Urinary bladder (tissue), 4 donors: ENCODE measurements at places on chromosomes 12 and 14.

DNA sequence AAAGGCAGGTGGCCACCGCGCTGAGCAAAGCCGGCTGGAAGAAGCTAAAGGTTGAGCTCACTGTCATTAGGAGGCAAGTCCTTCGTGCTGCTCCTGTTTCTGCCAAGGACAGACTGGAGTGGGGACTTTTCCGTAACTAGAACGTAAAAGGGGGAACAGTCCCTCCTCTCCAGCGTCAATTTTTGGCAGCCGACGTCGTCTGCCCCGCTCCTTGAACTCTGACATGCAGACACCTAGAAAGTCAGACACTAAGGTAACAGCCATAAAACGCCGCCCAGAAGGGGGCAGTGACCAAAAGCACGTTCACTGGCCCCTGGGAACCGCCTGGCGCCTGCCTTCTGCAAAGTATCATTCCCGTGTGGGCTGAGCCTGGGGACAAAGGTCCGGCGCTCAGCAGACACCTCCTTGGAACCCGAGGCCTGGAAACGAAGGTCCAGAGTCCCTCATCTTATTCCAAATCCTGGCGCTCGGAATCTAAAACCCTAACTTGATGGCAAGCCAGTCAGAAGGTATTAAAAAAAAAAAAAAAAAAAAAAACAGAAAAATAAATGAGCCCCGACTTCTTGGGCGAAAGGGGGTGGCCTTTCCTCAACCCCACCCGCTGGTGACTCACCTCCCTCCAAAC is 1.1 kb upstream of the LRP1 start:
- no peak for DNase-seq

- no peak for DNase-seq
Measured at GRCh38 chr12:32036477-32037263, 70.0 kb upstream of the BICD1 start.

GRCh38 chr14:64725261-64725815 is 21.1 kb downstream of the PLEKHG3 start:
- DNase-seq, result no peak

DNA sequence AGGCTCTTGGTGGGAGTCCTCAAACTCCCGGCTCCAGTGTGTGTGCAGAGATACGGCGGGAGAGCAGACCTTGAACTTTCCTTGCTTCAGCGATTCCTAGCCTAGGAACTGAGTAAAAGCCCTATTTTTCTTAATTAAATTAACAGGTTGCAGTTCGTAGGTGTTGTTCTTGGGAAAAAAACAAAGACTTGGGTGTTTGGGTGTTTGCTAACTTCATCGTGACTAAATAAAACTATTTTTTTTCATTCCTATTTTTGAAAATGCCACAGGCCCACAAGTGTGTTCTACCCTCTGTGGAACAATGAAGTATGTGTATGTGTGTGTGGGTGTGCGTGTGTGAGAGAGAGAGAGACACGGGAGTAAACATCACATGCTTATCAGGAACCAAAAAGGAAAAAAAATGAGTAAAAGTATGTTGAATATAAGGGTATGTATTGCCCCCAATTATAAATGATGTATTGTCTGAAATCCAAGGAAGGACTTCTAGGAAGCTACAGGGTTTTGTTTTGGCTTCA is 651 bp downstream of the TMEM117 start:
- peak; percentile 29 for DNase-seq

DNA sequence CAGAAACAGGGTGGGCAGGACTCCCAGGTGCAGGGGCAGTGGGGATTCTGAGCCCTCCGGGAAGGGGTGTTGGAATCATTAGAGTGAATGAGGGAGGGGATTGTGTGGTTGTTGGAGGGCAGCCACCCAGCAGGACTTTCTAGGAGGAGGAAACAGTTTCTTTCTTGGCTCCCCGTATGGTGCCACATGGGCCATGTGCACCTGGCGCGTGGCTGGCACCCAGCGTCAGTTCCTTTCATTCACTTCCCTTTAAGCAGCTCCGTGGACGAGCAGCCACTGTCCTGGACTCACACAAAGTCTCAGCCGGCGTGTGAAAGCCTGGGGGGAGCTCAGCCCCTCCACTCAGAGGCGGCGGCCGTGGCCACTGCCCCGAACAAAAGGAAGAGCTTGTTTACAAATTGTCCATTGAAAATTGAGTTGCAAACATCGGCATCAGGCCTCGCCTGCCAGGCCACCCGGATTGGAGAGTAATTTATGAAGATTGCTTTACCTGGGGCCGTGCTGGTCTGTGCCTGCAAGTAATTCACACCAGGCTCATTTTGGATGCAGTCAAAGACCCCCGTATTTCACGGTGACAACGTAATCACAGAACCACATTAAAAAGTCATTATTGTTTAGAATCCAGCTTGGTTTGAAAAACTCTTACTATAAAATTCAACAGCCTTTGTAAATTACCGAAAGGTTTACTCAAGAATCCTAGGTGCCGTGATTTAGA is 101.7 kb upstream of the C14orf180 start:
- DNase-seq, result no peak

DNA sequence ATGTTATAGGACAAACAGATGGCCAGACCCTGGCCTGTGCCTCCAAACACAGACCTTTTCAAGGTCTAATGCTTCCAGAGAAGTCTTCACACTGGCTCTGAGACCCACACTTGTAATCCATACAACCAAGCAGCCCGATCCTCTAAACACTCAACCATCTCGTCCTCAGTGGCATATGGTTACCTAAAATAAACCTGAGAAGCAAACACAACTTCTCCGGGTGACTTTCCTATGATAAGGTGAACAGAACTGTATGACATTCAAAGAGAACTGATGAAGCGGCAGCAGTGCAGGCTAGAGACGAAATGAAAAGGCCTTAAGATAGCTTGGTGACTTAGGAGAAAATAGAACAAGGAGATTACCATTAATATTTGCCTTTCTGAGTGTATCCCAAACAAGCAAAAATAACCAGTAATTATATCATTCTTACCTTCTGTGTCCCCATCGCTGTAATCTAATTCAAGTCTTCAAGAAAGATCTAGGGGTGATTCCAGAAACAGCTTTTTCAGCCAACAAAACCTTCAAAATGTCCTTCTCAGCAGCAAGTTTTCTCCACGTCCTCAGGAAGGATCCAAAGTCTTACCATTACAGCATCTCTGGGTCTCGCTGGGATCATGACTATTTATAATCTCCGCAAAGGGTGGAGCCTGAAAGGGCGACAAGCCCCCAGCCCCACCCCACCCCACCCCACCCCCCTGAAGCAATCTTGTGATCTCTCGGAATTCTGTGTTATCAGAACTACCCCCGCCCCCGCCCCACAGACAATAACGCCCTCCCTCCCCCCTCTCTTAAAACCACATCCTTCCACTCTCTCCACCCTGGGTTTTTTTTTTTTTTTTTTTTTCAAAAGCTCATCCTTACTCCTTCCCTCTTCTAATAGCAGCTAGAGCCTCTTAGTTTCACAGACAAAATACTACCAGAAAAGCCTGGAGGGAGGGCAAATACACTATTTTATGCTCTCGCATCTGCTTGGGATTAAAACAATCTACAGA is at the start of gene SLC2A3:
Gene SLC2A3, minus strand, starts transcription at position 598 of the 992 bp plus-strand sequence. Its CDS starts 153 bp downstream, at position 445.
- peak; percentile 82 for DNase-seq

DNA sequence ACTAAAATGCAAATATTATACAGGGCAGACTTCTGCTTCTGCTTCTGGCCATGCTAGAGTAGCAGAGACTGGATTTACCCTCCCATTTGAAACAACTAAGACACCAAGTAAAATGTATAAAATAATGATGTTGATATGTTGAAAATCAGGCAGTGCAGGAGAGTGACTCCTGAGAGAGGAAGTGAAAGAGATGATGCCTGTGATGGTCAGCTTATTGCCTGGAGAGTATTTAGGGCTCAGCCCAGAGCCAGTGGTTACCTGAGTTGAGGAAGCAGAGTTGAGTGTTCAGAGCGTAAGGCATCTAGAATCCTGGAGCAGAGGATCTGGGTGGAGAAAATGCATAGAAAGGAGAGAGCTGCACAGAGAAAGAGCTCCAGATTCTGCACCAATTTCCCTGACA is 131.8 kb upstream of the C14orf180 start:
- DNase-seq, result no peak

DNA sequence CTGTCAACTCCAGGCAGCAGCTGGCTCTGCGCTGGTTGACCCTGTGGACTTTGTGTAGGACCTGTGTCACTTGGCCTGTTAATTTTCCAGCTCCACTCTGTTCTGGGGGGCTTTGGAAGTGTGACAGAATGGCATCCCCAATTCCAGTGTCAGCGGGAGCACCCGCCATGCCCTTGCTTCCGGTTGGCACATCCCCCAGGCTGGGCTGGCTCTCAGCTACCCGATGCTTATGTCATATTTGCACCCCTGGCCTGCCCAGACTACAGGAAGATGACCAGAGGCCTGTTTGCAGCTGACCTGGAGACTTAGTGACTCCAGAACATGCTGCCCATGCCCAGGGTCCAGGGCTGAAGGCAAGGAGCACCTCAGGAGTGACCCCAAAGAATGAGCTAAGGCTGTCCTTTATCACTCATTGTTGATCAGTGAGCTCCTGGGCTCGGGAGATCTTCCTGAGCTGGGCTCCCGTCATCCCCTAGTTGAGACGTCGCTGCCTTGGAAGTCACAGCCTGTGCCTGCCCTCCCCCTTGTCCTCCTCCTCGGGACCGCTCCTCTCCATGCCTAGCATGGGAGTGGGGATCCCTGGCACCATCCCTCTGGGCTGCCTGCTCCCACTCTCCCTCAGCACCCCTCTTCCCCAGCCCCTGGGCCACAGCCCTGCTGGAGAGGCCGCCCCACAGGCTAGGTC is 163.4 kb upstream of the RTL1 start:
- DNase-seq, result no peak

DNA sequence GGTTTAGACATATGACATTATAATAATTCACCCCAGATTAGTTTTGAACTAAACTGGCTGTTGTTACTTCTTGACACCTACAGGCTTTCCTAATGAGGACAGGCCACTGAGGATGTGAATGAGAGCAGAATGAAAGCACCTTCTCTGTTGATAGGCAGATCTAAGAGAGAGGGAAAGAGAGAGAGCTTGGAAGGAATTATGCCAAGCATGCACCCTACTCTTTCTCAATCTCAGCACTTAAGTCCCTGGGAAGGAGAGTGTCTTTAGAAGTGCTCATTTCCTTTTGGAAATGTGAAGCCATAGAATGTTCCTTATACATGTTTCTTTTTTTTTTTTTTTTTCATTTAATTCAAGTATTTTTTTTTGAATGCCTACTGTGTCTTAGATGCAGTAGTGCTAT is 49.0 kb downstream of the TBC1D15 start:
- DNase-seq, result no peak

DNA sequence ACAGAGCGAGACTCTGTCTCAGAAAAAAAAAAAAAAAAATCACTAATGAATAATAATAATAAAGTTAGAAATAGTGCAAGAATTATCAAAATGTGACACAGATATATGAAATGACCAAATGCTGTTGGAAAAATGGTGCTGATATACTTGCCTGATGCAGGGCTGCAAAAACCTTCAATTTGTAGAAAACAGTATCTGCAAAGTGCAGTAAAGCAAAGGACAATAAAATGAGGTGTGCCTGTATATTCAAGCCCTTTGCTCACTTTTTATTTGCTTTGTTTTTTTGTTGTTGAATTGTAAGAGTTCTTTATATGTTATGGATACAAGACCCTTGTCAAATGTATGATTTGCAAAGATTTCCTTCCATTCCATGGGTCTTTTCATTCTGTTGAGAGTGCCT is 9.0 kb upstream of the PAPOLA start:
- no peak for DNase-seq

DNA sequence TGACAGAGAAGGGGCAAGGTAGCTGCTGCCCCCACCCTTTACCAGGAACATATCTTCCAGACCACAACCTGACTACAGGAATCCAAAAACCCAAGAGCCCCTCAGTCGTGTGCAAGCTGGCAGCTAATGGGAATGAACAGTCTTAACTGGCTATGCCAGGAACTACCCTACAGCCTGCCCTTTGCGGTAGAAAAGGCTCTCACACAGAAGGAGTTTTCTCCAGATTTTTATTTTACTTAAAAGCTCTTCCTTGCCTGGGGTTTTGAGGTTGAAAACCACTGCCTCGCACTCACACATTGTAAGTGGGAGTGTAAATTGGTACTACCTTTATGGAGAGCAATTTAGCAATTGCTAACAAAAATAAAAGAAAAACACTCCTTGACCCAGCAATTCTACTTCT is 28.3 kb downstream of the PITPNM2 start:
- DNase-seq, result no peak

DNA sequence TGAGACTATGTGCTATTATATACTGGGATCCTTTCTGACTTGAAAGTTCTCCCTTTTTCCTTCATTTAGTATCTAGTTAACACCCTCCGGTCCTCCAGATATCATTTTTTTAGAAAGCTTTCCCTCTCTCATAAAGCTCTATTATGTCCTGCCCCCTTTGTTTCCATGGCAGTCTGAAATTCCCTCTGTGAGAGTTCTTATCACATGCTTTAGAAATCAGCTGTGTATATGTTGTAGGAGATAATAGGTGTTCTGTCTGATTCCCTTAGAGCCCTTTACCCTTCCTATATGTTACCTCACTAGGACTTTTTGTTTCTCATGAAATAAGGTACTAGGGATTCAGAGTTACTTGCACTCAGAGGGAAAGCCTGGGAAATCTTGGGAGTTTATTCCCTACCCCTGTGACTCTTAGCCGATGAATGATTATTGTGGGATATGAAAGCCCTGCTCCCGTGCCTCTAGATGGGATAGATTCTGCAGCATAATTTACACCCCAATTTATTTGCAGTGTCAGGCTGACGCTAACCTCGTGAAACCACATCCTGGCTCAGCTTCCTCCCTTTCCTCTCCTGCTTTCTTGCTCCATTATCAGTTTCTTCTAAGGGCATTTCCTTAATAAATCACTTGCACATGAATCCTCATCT is 448.4 kb downstream of the MDGA2 start:
- no peak for DNase-seq

DNA sequence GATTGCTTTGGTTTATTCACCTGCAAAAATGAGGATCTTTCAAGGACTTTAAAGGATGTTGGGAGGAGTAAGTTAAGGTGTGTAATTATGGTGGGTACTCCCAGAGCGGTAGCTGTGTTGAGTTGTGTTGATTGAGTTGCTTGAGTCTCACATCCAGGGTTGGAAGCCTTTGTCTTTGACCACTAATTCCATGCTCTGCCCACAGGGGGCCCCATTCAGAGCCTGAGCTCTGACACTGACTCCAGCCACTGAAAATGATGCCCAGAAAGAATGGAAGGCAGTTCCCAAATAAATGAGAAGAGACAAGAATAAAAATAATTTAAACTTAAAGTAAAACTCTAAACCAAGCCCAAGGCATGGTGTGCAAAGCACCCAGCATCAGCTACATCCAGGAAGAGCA is 237.4 kb upstream of the PWP1 start:
- DNase-seq, result no peak

GRCh38 chr12:124509676-124510300 is 57.6 kb downstream of the NCOR2 start:
- DNase-seq, result no peak

GRCh38 chr12:82537436-82537835 is 149.3 kb upstream of the TMTC2 start:
- no peak for DNase-seq

DNA sequence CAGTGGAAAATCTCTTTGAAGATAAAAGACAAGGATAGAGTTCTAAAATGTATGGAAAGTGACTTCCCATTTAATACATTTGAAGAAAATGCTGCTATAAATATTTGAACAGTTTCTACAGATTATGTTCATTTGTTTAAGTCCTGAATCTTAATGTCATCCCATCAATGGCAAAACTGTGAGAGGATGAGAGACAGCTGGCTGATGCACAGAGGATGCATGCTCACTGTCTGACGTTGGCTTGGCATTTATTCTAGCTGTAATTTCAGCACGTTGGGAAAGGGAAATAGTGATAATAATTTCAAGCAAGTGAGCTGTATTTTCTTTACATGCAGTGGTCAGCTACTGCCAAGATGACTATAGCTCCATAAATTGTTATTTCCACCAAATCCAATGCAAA is 40.5 kb downstream of the PPFIA2 start:
- no peak for DNase-seq

- DNase-seq, result no peak
Measured at GRCh38 chr12:58202933-58203718, 261.8 kb downstream of the ATP23 start.

- no peak for DNase-seq
Measured at GRCh38 chr12:30795410-30796312, 40.9 kb upstream of the CAPRIN2 start.
